ENCODE measurements at places on chromosomes 4 and X.
A peak's percentile ranks its signal among the peaks of the same experiment; 100 is the strongest.

DNA sequence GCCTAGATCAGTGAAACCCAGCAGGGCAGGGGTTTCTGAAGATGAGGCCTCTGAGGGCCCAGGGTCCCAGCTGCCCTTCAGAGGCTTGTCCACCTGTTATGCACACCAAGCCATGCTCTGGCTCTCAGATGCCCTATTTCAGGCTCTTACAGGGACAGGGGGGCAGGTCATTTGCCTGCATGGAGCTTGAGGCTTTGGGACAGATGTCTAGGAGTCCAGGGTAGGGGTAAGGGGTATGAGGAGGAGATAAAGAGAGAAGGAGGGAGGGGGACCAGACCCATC, 4.7 kb upstream of the EFNB1 start:
- DNase-seq, result no peak

DNA sequence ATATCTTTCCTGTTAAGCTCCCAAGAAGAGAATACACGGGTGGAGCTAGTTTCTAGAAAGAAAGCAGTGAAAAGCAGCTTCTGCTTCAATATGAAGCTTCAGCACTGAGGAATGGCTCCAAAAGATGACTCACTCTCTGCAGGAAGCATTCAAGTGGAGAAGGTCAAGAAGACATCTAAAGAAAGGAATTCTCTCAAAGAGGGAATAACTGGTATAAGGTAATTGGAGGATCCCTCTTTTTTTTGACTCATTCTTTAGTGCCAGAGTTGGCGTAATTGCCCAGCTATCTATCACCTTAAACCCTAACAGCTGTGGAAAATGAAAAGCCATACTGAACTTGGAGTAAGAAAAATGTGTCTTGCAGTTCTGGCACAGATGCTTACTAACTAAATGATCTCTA, 3.5 kb downstream of the EDA2R start:
- no peak for DNase-seq

DNA sequence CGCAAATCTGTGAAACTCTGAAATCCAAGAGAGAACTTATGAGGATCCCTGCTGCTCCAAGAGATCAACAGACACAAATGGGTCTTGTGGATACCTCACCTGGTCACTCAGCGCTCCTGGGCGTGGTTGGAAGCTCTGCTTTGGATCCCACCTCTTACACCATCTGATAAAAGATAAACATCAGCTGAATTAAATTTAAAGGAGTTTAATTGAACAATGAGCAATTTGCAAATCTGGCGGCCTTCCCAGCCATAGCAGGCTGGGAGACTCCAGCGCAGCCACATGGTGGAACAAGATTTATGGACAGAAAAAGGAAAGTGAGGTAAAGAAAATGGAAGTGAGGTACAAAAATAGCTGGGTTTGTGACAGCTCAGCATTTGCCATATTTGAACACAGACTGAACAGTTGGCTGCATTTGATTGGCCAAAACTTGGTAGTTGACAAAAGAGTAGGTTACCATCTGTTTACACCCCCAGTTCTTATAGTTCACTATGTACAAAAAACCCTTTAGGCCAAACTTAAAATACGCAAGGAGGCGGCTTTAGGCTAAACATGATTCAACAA, 437.3 kb upstream of the NDST3 start:
- no peak for DNase-seq

- DNase-seq, result peak; percentile 58
Measured at GRCh38 chrX:40108959-40109287, 11.2 kb upstream of the BCOR start.

GRCh38 chr4:98473046-98473445, 185.4 kb downstream of the TSPAN5 start:
- no peak for DNase-seq

DNA sequence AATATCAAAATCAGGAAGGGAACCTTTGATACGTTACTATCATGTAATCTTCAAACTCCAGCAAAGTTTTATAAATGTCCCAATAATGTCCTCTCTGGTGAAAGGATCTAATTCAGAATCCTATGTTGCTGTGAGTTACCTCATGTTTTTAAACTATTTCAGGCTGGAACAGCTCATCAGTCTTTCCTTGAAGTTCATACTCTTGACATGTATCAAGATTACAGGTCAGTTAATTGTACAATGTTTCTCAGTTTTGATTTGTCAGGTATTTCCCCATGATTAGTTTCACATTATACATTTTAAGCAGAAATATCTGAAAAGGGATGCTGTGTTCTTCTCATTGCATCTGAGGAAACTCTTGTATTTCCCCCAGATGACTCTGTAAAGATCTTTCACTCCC, 136.5 kb upstream of the HS3ST1 start:
- no peak for DNase-seq

GRCh38 chrX:15146515-15146914, 123.4 kb downstream of the ASB9 start:
- no peak for DNase-seq

- no peak for DNase-seq
Measured at GRCh38 chr4:188433741-188434315, 294.6 kb downstream of the TRIML1 start.
